ENCODE measurements at places on chromosomes 11 and 22. TPM values are rescaled to one million over a fixed set of nuclear protein-coding genes. Genes with fewer than 3 reads are reported as not detected.

- H3K4me3 ChIP-seq: no peak overlapping the region
- H3K27ac ChIP-seq: no peak overlapping the region
- no peaks in the 10 kb centered on the region for H3K4me1 ChIP-seq
- H3K36me3 ChIP-seq: no peaks in the 10 kb centered on the region
Observed at GRCh38 chr11:111402411-111402810, 23.3 kb upstream of the POU2AF1 start.

DNA sequence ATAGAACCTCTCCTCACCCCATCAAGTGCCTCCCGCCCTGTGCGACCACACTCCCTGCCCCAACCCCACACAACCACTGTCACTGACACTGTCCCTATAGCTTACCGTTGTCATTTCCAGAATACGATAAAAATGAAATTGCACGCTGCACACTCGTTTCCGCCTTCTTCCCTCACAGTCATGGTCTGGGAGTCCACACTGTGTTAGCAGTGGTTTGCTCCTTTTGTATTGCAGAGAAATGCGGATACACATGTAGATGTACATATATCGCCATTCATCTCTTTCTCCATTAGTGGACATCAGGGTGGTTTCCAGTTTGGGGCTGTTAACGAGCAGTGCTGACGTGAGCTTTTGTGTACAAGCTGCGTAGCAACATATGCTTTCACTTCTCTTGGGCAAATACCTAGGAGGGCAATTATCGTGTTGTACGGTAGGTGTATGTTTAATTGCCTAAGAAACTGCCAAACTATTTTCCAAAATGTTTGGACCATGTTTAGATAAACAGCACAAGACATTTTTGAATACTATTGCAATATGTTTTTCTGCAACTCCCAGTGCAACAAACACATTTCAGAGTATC, 59.2 kb upstream of the CD5 start:
- H3K27me3 ChIP-seq: no peaks in the 10 kb centered on the region
- no peaks in the 10 kb centered on the region for H3K36me3 ChIP-seq
- no peak overlapping the region for H3K27ac ChIP-seq
- peaks cover 7% of the 10 kb centered on the region for H3K4me1 ChIP-seq

DNA sequence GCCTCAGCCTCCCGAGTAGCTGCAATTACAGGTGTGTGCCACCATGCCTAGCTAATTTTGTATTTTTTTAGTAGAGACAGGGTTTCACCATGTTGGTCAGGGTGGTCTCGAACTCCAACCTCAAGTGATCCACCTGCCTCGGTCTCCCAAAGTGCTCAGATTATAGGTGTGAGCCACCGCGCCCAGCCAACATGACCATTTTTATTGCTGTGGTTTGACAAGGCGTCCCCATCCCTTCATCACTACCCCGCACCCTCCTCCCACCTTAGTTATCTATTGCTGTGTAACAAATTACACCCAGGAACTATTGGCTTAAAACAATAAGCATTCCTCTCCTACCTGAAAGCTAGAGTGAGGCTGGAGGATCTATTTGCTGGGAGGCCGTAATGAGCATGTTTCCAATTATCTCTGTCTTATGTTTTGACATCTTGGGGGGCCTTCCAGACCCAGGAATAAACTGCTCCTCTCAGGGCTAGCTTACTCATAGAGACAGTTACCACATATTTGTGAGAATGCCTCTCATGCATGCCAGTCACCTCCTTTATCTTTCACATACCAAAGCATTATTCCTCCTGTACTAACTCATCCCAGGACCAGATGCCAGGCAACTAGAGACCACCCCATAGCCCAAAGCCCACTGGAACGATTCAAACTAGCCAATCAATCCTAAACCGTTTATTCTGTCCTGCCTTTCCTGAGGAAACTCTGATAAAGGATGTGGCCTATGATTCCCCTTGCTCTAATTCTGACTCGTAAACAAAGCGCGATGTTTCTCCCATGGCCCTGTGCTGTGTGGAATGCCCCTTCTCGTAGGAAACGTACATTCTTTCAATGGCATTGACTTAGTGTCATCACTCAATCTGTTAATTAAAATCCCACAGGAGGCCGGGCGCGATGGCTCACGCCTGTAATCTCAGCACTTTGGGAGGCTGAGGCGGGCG, 19.4 kb downstream of the SNU13 start:
- no peak overlapping the region for H3K27ac ChIP-seq
- no peak for DNase-seq
- no peaks in the 10 kb centered on the region for H3K27me3 ChIP-seq

DNA sequence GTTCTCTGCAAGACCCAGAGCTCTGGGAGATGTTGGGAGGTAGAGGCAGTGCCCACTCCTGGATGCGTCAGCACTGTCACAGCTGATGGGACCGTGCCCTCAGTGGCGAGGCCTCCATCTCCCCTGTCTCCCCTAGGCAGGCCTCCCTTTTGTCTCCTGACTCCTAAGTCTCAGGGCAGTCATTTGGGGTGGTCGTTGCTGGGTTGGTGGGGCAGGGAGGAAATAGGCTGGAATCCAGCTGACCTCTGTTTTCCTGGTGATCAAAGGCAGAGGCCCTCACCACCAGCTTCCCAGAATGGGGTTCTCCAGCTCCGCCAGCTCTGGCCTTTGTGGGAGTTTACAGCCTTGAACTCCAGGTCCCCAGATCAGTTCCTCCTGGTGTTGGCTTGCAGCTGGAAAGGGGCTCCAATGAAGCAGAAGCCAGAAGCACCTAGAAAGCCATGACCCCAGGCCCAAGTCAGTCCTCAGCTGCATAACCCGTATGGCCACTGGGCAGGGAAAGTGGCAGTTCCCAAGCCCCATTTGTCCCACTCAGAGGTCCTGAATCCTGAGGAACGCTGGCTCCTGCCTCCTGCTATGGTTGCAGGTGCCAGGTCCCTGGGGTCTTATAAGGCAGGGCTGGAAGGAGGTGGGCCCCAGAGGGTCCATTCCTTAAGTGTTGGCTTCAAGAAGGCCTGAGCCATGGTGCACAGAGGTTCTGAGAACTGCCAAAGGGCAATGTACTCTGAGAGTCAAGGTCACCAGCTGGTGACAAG, 7.3 kb upstream of the FXYD2 start:
- no peak for DNase-seq
- H3K36me3 ChIP-seq: no peaks in the 10 kb centered on the region
- no peak overlapping the region for H3K4me3 ChIP-seq
- H3K27me3 ChIP-seq: no peaks in the 10 kb centered on the region

DNA sequence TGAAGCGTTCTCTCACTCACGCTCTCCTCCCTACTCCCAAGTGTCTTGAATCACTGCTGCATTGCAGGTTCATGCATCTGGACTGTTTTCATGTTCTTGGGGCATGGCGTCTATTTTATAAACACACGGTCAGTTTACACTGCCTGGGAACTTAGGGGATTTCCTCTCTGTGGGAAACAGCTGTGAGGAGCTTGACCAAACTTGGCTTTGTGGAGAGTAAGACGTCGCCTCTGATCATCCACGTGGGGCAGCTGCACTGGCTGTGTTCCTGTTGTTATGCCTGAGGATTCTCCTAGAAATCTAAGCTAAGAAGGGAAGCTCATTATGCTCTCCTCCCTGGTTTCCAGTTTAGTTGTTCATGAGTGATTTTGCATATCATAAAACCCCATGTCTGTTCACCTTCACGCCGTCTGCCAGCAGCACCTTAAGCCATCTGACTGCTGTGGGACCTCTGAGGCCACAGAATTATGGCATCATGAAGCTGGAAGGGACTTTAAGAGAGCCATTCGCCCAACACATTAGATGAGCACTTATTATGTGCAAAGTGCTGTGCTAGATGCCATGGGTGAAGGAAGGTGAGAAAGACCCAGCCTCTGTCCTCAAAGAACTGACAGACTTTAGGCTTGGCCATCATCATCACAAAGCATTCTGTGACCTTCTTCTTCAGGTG, 38.8 kb upstream of the POU2AF1 start:
- H3K4me3 ChIP-seq: no peak overlapping the region
- H3K4me1 ChIP-seq: peaks cover 24% of the 10 kb centered on the region
- no peaks in the 10 kb centered on the region for H3K36me3 ChIP-seq
- peak overlapping the region; percentile 60 for H3K27ac ChIP-seq

DNA sequence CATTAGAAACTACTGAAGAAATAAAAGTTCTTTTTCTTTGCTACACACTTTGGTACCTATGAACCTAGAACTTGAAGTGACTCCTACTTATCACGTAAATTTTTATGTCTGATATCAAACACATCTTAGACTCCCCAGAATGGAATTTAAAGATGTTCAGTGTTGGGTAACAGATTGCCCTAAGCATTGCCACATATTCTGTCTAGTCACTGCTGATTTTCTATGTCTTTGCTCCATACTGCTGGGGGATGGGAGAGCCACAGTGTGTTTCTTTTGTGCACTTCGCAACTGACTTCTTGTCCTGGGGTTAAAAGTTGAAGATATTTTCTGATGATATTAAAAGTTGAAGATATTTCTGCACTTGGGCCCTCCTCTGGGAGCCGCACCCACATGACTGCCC, 19.4 kb upstream of the MYO18B start:
- H3K27me3 ChIP-seq: no peaks in the 10 kb centered on the region
- no peak overlapping the region for H3K4me3 ChIP-seq
- H3K36me3 ChIP-seq: no peaks in the 10 kb centered on the region
- H3K4me1 ChIP-seq: no peaks in the 10 kb centered on the region

The AMPD3 gene
- 7.9 TPM for total RNA-seq
